ENCODE measurements at places on chromosomes 12 and 14.

DNA sequence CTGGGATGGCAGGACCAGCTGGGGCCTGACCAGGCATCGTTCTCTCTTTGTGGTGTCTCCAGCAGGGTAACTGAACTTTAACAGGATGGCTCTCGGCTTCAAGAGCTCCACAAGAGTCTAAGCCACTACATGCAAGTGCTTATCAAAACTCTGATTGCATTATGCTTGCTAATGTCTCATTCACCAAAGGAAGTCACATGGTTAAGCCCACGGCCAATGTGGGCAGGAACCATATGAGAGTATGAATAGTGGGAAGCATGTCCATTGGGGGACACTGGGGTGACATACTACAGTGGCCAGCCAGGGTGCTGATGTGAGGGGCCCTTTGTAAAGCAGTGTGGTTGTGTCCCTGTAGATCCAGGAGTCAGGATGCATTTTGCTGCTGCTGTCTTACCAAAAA is 35.0 kb upstream of the KCNA5 start:
- no peak for DNase-seq

DNA sequence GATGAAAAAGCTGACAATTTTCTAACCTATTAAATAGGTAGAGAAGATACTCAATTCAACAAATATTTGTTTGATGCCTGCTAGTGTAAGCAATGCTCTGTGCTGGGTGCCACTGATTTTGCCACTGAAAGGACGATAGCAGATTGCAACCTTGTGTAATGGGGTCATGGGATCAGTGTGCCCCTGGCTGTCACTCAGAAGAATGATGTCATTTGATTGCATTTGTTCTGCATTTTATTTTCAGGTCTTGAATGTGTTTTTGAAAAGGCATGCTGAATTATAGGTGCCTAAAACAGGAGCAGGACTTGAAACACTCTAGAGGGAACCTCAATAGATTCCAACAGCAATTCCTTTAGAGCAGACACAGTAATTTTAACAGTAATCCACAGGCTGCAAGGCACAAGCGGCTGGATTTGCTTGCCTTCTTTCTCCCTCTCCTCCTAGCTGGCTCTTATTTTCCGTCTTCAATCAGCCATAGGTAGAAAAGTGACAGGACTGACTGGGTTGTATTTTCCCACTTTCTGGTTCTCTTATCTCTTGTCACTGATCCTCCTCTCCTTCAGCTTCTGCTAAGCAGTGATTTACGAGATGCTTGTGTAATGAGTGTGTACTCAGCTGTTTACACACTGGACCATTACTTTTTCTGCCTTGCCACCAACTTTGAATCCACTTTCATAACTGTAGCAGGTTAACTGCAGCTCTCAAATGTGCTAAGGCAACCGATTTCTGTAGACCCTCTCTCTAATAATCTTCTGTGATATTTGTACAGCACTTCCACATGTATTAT is 4.1 kb downstream of the PLXNC1 start:
- no peak for DNase-seq

DNA sequence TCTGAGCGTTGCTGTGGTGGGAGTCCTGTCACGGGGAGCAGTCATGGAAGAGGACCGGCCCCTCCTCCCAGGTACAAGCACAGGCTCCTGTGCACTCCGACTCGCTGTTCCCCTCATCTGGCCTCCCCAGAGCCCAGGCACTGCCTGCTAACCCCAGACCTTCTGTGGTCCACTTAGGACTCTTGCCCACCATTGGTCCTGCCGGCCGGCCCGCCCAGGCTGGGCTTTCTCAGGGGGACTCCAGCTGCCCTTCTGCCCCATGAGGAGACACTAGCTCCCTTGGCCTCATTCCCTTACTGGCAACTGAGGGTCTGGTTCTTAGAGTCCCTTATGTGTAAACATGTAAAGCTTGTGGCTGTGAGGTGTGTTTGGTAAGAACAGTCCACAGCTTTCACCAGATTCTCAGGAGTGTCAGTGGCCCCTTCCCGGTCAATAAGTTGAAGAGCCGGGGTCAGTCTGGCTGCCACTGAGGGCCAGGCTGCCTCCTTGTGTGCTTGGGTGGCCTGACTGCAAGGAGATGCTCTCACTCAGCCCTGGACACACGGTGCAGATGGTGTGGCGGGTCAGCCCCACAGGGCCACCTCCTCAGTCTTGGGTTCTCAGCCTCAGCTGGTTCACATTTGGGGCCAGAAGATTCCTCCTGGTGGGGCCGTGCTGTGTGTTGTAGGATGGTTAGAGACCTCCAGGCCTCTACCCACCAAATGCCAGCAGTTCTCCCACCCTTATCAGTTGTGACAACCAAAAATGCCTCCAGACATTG is 43.6 kb downstream of the DDX51 start:
- no peak for DNase-seq

DNA sequence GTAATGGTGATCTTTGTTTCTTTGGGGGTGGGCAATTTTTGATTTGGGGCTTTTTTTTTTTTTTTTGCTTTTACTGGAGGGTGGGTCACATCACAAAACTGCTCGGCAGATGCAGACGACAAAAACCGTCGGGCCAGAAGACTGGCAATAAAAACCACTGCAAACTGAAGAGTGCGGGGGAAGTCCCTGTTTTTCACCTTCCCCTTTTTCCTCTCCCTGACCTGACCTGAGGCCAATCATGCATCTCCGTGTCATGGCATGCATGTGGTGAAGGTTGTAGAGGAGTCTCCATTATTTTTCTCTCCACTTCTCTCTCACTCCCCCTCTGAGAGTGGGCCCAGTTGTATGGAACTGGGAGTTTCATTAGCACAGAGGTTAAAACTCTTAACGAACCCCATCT is 57.5 kb downstream of the AP5M1 start:
- no peak for DNase-seq

DNA sequence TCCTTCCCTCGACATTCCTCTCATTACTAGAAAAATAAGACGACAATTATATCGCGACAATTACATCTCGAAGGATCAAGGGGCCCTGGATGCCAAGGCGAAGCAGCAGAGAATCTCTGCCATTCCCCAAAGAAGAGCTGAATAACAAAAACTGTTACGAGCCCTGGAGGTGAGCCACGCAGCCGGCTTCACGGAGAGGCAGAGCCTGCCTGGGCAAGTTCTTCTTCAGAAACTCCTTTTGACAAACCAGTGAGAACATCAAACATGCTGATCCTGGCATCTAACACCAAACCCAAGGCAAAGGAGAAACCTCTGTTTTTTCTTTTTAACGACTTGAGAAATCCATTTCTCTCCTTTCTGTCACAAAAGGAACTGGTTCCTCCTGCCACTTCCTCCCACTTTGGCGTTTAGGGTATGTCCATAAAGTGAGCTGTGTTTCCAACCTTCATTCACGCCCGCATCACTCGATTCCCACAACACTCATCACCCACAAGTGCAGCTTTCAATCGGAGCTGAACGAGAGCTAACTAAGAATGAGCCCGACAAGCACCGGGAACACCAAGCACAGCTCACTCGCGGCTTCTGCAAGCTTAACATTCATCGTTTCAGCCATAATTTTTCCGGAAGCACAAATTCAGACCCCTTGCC is 21.5 kb downstream of the CCDC88C start:
- no peak for DNase-seq

- no peak for DNase-seq
Measured at GRCh38 chr12:25056011-25056410, 107.1 kb upstream of the BCAT1 start.

DNA sequence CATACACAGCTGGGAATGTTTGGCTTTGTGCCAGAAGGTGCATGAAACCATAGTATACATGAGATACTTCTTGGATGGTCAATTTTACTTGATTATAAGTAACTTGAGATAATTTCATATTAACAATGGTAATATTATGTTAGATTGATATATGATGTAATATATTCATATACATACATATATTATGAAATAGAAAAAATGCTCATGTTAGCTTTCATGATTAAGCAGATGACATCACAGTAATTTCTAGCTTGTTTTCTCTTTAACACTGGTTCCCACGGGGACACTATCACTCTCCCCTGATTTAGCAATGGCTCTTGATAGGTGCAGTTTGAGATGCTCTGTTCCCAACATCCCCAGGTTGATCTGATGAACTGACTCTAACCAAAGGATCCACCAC is 35.4 kb upstream of the NTF3 start:
- DNase-seq: no peak

GRCh38 chr14:93009471-93010129 is 86.7 kb downstream of the CHGA start:
- no peak for DNase-seq

DNA sequence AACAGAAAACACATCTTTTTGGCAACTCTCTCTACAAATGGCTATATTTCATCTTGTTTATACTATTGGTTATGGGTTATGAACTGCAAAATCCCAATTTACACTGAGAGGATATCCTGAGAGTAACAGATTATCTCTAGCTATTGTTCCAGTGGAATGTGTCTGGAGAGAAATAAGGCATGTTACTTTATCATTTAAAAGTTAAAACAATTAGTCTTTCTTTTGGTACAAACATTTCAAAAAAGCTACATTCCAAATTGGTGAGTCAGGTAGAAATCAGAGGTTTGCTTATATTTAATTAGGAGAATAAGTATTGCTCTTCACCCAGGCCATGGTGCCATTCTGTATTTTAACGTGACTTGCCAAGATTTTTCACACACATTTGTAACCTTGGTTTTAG is 411.6 kb downstream of the CCER1 start:
- DNase-seq: no peak

GRCh38 chr12:65962036-65962430 is 137.8 kb downstream of the HMGA2 start:
- no peak for DNase-seq

DNA sequence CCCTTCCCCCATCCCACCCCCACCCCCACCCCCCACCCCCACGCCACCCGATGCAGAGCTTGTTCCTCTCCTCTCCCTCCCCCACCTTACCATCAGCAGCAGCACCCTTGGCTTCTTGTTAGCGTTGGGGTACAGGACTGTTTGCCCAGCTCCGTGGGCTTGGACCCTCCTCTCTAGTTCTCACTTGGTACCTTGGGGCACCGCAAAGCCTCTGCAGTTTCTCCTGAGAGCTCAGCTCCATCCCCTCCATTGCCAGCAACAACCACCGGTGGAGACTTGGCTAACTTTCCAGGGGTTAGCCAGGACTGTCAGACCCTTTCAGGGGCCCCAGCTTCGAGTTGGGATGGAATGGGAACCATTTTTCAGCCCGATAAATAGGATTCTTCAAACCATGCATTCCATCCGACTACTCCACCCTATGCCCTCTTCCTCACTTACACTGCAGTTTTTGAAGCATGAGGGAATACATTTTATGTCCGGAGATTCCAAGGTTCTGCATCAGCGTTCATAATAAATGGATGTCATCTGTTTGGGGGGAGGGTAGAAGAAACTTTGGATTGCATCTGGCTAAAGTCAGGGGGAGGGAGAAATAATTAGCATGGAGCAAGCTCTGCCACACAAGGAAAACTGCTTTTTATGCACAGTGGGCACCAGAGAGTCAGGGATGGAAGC is 1.1 kb downstream of the SCN8A start:
- DNase-seq: no peak

- no peak for DNase-seq
Measured at GRCh38 chr14:61102549-61103466, 121.8 kb downstream of the SLC38A6 start.

DNA sequence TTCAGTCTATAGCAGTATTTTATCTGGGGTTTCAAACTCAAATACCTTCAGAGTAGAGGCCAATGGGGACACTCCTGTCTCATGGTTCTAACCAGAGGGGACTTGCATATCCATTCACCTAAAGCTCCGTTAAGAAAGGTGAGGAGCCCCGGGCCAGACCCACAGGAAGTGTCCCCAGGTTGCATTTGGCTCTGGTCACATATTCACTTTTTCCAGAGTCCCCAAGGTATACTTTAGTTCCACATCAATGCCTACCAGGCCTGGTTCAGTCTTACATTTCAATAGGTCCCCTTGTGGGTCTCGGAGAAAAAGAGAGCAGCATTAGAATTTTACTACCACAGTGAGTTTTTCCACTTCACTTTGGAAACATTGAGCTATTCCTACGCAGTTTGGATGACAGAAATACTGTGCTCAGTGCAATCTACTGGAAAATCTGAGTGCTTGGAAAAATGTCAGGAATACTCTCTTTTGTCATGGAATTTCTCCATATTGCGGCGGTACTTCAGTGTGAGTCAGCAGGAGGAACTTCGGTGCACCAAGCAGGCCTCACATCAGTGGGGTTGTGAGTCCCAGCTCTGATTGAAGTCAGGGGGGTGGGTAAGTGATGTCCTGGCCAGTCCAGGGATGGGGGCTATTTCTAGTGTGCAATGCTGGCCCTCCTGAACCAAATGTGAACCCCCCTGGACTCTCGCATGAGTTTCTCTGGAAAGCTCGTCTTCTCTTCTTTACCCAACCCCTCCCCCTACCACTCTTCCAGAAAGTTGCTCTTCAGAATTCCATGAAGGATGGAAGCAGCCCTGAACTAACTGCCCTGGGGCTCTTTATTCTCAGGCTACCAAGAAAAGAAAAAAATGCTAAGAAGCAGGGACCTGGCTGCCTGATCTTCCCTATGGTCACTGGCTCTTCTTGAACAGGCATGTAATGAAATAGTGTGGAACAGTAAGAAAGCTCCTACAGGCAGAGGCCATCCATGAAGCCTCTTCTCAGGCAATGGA is 184.7 kb downstream of the PRKCH start:
- no peak for DNase-seq

DNA sequence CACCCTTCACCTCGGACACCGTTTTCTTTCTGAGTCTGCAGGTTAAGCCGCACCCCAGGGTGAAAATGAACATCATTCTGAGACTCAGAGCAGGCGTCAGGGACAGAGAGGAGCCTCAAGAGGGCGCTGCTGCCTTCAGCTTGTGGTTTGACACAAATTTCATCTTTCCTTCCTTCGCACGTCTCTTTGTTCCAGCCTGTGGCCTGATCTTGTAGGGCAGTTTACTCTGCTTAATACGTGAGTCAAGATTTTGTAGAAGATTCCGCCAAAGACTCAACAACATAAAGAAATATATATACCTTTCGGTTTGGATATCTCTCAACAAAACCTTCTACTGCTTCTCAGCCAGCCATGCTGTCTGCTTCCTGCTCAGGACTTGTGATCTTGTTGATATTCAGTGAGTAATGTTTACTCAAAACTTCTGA is 329.3 kb upstream of the OR4E1 start:
- DNase-seq: peak; percentile 48

- no peak for DNase-seq
Measured at GRCh38 chr14:67918838-67919237, 99.3 kb downstream of the RAD51B start.

DNA sequence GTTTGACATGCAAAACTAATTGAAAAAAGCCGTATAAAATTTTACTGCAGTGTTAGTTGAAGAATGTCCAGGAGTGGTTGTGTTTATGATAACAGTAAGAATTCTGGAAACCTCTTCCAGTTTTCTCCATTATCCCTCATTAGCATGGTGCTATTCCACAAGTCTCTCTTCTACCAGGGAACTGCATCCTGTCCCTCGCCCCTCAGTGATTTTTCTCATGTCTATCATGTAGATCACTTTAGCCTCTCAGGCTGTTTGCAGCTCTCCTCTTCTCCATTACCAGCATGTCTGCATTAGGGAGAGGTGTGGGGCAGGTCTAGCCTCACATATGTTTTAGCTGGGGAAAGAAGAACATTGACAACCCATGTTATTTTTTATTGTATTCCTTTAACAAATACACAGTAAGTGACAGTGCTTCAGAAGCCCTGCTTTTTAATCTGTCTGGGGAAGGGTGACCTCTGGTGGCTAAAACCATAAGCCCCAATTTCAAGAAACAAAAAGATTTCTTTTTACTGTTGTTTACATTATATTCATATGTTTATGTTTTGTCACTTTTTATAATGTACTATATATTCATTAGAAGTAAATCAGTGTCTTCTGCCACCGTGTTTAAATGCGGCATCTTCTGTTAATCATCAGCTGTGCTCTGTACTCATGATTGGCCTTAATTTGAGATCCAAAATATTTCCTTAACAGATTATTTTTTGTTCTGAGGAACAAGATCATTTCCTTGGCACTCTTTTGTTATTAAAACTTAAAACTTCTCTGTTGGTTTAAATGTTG is 70.7 kb downstream of the RASSF8 start:
- no peak for DNase-seq
